ENCODE measurements at places on chromosomes 4 and X. TPM values are rescaled to one million over a fixed set of nuclear protein-coding genes. Genes with fewer than 3 reads are reported as not detected.

GRCh38 chrX:119228512-119229252 lies 7.4 kb upstream of the PGRMC1 start:
- peak; percentile 54 for DNase-seq

DNA sequence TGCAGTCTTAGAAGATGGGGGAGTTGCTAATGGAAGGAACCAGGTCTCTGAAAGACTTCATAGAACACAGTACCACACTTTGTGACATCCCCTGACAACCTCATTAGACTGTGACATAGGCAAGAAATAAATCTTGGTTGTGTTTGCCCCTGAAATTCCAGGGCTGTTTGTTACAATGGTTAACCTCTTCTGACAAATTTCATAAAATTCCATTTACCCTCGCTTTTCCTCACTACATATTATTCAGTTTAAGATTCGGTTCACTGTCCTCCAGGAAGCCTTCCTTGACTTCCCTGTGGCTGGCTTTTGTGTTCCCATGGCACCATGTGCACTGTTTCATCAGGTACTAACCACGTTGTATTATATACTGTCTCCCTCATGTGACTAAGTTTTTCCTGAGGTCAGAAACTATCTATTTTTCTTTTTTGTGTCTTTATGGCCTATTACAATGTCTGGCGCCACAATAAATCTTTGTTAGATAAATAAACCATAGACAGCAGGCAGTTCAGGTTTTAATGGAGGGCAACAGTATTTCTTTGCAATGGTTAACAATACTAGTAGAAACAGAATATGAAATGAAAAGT lies 54.2 kb downstream of the ATXN3L start:
- DNase-seq = no peak

- DNase-seq = no peak
These were observed 50.1 kb upstream of the CDKN2AIP start for GRCh38 chr4:183394166-183394951.

SPOCK3 gene
- not detected for total RNA-seq

CLCN4 gene
- total RNA-seq = 7.1 TPM

Data from MG63 (cell line).